COLO829 (cell line): ENCODE measurements at places on chromosomes 7 and 10.

DNA sequence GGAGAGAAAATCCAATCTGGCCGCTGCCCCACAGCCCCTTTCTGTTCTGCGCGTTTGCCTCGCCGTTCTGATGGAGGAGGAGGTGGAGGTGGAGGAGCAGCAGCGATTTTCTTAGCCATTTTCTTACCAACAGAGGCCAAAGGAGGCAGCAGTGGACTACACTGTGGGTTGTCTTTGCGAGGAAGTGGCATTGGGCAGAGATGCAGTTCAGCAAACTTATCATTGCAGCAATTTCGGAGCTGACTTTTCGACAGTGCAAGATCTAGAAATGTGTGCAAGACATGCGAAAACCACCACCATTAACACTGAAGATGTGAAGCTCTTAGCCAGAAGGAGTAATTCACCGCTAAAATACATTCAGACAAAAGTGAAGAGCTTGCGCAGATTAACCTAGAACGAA, 1.9 kb upstream of the ARL4A start:
- DNase-seq: no peak

GRCh38 chr7:73345538-73345937, 17.6 kb downstream of the FKBP6 start:
- DNase-seq: no peak

- no peak for DNase-seq
Observed at GRCh38 chr10:20334559-20334958, 518.3 kb downstream of the PLXDC2 start.

DNA sequence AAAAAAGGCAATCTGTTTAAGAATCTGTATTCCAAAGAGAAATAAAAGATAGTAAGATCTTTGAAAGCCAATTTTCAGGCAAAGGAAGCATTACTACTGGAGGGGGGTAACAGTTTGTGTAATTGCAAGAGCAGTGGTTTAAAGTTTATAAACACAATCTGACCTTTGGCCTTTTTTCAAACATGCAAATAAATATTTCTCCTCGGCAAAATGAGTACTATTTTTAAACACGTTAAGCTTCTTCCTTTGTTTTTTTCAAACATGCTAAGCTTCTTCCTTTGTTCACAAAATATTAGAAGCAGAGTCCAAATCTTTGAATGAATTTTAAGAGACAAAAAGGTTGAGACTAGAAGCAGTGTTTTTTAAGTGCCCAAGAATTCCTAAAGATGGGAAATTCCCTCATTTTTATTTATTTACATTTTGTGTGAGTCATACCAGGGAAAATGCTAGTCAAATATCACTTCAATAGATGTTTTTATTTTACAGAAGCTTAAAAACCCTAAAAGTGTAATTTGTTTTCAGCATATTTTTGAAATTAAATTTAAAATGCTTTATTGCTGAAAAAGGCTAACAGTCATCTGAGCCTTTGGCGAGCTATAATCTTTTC, 229.3 kb downstream of the GPR37 start:
- DNase-seq: peak; percentile 53

DNA sequence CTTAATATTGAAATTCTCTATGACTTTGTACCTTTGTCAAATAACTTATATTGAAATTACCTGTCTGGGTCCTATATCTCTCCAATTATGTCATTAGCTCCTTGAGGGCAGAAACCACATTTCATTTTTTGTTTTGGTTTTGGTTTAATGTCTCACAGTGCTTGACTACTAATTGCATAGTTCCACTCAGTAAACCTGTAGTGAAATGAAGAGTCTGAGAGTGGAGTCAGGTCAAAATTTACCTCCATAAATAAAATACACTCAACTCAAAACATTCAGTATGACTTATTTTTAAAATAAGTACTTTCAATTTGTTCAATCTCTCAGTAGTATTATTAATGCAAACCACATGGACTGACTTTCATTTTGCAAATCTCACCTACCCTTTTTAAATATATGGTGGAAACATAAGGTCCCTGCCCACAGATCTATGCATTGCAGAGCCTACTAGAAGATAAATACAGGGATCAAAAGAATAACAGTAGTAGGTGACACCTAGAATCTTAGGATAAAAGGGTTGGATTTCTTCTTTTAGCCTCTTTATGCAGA, 32.5 kb downstream of the PDE1C start:
- DNase-seq: no peak

GRCh38 chr7:45882465-45882810, 5.8 kb upstream of the IGFBP1 start:
- DNase-seq: no peak

- DNase-seq: no peak
Observed at GRCh38 chr10:14603534-14604102, 171.1 kb downstream of the FAM107B start.
